Uterus (tissue), 4 donors: ENCODE measurements at places on chromosomes 7 and 10. TPM values are rescaled to one million over a fixed set of nuclear protein-coding genes. Genes with fewer than 3 reads are reported as not detected.

GRCh38 chr10:72887043-72887442 is 6.5 kb upstream of the OIT3 start:
- no peak for DNase-seq

DNA sequence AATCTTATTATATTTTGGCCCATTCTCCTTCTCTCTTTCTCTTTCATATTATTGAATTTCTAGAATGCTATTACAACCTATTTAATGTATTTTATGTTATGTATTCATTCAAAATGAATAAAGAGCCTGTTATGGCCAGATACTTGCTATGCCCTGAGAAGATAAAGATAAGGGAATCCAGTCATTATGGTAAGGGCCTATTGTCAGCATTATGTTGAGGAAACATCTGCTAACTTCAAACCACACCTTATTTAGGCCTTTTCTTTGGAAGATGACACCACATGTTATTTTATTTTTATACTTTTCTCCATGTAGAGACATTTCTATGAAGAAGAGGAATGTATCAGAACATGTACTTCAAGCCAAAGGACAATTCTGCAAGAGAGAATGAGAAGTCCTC is 60.5 kb upstream of the MPP7 start:
- no peak for DNase-seq

The CACNB2 gene
- 33.0 TPM for total RNA-seq

DNA sequence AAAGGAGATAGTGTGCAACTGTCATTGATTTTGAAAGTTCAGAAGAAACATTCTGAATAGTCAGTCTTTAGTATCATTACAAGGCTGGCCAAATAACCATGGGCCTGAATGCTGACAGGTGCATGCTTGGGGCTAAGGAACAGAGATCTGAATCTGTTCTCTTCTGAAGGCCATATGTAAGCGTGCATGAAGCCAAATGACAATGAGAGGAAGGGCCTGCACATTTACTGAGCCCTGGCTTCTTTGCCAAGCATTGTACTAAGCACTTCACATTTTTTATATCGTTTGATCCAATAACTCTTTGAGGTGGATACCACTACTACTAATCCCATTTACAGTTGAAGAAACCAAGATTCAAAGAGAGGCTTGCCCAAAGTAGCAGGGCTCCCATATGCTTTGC is 22.5 kb upstream of the TIAL1 start:
- no peak for DNase-seq

GRCh38 chr7:106844279-106844997 is 20.6 kb upstream of the PIK3CG start:
- DNase-seq, result no peak

DNA sequence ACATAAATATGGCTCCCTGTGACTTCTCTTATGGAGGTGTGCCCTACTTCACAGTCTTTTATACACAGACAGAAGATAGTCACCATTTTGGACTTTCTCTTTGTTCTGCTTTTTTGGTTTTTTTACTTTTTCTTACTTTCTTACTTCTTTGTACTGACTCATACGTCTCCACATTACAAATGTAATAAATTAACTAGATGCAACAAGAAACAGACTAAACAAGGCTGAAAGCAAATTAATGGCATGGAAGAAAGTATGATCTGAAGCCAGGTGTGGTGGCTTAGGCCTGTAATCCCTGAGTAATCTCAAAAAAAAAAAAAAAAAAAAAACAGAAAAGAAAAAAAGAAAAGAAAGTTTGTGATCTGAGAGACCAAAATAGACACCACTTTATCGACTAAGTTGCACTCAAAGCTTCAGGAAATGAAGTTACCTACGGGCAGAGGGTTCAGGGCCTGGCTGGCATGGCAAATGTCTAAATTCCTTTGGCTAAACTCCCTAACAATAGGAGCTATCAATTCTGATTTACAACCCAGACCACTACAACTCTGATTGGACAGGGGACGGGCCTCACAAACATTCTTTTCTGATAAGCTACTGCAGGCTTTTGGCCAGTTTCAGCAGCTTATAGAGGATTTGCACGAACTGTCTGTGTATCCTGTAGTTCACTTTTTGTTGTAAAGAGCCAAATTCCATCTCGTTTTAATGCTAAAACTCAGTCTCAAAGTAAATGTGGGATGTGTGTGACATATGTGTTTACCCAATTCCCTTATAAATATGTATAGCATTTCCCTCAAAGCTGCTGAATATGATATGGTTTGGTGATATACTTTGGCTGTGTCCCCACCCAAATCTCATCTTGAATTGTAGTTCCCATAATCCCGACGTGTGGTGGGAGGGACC is 129.1 kb downstream of the SEPTIN14 start:
- no peak for DNase-seq

The FOXI2 gene
- not detected for total RNA-seq

DNA sequence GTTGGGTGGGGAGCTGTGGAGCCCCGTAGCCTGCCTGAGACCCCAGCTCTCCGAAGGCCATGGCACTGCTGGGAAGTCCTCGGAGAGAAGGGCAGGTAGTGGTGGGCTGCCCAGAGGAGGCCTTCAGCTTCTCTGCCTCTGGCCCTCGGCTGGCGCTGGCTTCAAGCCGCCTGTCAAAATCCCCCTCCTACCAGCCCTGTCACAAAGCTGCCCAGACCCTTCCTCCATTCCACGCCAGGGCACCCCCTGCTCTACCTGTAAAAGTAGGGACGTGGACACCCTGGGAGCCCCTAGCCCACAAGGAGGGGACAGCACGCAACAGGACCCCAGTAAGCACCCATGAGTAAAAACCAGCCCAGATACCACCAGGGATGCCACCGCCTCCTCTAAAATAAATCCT is 31.6 kb downstream of the MAD1L1 start:
- no peak for DNase-seq

- DNase-seq, result no peak
These were observed 18.8 kb downstream of the TMEM196 start for GRCh38 chr7:19754521-19755116.

The NEUROG3 gene
- total RNA-seq, result not detected

GRCh38 chr7:142717453-142717852 is 31.8 kb upstream of the PRSS1 start:
- DNase-seq, result no peak

DNA sequence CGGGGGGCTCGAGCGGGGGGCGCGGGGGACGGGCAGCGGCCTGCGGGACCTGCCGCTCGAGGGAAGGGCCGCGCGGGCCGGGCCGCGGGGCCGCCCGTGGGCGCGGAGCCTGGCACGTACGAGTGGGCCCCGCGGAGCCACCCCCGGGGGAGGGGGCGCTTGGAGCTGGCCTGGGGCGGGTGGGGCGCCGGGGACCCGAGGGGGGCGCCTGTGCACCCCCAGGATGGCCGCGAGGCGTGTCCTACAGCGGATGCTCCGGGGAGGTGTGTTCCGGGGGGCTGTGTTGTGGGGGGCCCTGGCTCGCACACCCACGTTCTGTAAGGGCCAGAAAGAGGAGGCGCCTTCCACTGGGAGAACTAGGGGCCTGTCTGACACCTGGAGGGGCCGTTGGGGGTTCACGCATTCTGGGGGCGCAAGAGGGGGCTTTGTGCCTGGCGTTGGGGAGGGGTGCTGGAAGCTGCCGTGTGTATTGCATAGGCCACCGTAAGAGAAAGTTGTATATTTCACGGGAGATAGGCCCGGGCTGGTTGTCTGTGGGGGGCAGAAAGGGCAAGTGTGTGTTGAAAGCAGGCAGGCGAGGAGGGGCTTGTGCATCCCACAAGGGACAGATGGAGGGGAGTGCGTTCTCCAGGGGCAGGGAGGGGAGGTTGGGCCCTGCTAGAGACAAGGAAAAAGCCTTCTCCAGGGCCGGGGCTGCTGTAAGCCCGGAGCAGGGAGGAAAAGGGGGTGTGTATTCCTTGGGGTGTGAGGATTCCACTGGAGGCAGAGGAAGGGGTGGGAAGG is 663 bp downstream of the VPS37D start:
- DNase-seq, result peak; percentile 27

The CASP7 gene
- 8.5 TPM for total RNA-seq

GRCh38 chr7:158317238-158318205 is 270.1 kb downstream of the PTPRN2 start:
- DNase-seq, result no peak

- no peak for DNase-seq
These were observed 404.2 kb downstream of the THSD7A start for GRCh38 chr7:11427686-11428273.

GRCh38 chr7:82810558-82811259 is 352.0 kb downstream of the PCLO start:
- DNase-seq, result no peak

The NKX2-3 gene
- total RNA-seq, result not detected

DNA sequence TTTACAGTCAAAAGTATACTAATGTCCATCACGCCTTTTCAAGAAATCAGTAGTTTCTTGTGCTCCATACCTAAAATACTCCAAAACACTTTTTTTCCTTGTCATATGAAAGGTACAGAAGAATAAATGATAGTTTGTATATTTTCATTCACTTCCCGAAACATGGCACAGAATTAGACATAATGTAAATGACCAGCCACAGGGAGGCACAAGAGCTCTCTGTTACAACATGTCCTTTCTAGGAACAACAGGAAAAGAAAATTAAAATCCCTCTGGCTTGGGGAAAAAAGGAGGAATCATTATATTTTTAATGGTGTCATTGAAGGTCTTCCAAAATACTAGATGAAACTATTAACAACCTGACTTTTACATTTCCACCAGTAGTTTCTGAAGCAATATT is 331.2 kb downstream of the ACTR3B start:
- DNase-seq, result no peak

The ACADSB gene
- 13.1 TPM for total RNA-seq

DNA sequence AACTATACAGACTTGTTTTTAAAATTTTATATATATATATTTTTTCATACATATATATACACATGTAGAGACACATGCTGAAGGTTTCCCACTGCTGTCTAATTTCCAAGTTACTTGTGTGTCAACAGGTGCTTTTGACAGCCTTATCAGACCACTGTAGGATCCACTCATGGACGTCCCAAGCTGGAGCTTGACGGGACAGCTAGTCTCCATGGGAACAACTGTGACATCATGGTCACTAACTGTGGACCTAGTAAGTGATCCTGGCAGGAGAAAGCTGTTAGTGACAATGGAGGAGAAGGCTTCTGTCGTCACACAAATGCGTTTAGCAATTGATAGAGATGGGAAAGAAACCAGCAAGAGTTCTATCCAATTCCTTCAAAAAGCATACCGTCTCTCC is 60.2 kb upstream of the DDC start:
- no peak for DNase-seq

DNA sequence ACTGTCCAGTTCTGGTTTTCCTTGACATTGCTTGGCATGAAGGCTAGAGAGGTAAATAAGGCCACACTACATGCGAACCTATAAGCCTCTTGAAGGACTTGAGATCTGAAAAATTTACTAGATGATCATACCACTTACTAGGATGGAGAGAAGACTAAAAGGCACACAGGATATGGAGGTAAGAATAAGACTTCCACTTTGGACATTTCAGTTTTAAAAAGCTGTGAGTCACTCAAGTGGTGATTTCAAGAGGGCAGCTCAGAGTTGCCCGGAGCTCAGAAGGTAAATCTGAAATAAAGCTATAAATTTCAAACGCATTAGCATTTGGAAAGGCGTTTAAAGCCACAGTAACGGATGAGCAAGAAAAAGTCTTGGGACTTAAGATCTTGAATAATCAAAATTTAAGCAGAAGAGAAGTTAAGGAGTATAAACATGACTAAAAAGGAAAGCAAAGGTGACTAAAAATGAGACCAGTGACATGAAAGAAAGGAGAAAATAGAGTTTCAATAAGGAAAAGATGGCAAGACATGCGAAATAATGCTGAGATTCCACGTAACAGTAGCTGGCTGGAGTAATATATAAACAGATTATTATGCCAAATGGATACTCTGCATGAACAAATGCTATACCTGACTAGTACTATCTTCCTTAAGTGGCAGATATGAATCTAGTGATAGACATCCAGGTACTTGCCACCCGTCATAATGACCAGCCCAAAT is 68.3 kb downstream of the SNX13 start:
- no peak for DNase-seq

DNA sequence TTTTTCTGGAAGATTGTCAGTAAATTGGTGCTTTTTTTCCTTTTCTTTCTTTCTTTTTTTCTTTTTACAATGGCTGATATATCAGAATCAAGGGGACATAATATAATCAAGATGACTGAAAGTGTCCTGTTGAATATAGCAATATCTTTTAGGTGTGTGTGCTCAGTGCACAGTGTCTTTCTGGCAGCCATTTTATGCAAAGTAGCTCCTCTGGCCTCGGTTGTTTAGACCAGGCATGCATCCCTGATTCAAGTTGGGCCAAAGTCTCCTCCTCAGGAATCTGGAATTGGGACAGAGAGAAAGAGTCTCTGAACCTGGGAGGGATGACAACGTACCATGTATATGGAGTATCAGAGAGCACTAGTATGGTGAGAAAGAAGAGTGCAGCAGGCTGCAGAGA is 49.0 kb upstream of the MTPN start:
- DNase-seq, result no peak

The VAX1 gene
- not detected for total RNA-seq

The OR2A1 gene
- total RNA-seq, result not detected

- no peak for DNase-seq
These were observed 482.2 kb upstream of the KLF6 start for GRCh38 chr10:4267086-4267773.

GRCh38 chr7:149776289-149776688 is 2.9 kb upstream of the ZNF467 start:
- DNase-seq, result no peak

- DNase-seq, result no peak
These were observed 18.6 kb downstream of the PAPSS2 start for GRCh38 chr10:87678302-87678701.

DNA sequence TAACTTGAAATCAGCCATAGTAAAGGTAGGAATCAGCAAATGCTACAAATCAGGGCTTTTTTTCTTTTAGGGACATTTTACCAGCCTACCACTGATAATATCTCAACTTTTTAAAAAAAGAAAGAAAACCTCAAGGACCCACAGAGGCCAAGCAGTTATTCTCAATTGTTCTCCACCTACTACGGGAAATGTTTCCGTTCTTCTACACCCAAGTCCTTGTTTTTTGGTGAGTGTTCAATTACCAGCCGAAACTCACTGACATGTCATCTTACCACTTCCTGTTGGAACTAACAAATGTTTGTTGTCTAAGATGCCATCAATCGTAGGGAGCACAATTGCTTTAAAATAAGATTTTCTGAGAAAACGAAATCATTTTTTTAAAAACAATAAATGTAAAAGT is 50.2 kb upstream of the CDK1 start:
- no peak for DNase-seq

The DYNC1I1 gene
- 11.8 TPM for total RNA-seq

The CCDC136 gene
- total RNA-seq, result 26.4 TPM

DNA sequence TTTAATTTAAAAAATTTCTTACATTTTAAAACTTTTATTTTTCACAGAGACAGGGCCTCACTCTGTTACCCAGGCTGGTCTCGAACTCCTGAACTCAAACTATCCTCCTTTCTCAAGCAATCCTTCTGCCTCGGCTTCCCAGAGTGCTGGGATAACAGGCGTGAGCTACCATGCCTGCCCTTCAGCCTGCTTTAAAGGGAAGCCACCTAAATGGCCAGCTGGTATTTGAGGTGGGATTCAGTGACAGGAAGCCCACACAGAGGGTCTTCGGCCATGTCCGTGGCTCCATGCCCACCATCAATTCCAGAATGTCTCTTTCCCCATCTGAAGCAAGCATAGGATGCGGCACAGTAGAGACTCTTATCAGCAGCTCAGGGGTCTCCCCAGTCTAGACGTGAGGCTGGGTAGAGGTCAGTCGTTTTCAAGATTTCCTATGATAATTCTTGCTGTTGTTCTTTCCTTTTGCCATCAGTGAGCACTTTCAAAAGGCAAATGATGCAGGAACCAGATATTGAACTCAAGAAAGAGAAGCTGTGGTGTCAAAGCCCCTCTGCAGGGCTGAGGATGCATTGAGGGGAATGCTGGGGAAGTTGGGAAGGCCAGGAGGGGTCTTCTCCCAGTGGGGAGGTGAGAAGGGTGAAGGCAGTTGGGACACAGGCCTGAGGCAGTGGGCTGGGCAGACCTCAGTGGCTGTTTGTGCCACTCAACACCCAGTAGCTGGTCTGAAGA is 291.5 kb upstream of the IGFBP3 start:
- DNase-seq, result no peak
